ENCODE measurements at places on chromosomes 16 and 17.

GRCh38 chr17:78317794-78318400 is 42.0 kb downstream of the SOCS3 start:
- DNase-seq, result no peak

DNA sequence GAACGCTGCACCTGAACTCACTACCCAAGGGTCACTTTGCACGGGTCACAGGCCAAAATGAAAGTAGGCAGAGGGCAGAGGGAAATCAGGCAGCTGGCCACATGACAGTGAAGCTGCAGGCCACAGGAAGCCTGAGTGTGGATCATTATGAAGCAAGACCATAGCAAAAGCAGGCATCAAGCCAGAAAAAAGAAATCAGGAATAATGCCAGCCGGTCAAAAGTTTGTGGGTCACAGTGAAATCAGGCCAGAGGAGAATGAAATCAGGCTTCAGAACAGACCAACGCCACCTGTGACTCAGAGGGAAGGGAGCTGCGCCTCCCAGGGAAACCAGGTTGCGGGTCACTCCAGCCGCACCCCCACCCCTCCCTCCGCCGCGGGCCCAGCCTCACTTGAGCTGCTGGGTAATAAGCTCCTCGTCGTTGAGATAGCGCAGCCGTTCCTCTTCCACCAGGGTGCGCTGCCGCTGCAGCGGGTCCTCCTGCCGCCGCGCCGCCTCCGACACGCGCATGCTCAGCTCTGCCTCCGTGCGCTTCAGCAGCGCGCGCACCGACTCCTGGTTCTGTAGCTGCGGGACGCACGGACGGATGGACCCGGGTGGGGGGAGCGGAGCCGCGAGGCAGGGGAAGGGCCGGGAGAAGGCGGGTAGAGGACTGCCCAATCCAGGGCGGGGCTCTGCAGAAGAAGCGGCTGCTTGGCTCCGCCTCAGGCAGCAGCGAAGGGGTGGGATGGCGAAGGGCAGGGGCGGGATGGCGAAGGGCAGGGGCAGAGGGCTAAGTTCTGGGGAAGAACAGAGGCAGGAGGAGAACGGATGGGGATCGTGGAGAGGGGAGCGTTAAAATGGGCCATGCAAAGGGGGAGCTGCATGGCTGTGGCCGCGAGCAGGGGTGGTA is 47.7 kb downstream of the SRCIN1 start:
- peak; percentile 79 for DNase-seq

DNA sequence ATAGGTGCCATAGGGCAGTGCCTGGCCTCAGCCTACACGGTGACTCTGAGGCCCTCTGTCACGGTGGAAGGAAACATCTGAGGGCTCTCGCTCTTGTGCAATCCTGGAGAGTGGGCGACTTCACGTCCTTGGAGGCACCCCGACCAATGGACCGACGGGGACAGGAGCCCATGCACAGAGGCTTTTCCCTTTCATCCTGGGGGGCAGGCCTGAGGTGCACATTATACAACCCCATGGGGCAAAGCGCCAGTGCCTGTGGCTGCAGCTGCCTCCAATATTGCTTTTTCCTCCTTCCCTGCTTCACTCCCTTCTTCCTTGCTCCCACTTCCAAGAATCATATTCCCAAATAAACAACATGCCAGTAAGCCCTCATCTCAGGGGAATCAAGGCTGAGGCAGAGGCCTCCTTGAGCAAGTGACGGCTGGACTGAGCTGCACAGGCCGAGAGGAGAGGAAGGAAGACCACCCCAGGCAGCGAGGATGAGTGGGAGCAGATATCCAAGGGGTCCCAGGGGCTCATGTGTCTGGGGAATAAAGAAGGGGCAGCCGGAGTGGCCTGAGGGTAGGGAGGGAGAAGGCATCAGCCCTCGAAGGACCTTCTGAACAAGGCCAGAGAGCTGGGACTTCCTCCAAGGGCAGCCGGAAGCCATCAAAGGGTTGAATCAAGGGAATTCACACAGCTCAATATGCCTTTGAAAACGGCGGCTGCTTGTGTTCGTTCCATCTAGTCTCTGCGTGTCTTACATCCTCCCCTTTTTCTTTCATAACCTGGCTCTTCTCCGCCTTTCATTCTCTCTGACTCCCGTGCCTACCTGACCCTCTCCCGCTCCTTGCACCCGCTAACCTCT is 42.6 kb upstream of the RPL38 start:
- no peak for DNase-seq

GRCh38 chr16:89507834-89508590 is at the start of gene SPG7:
Gene SPG7 (plus strand): TSS chr16:89508403. CDS start chr16:89508418, 15 bp downstream.
- peak; percentile 77 for DNase-seq

- no peak for DNase-seq
Observed at GRCh38 chr17:48333034-48333530, 96.9 kb downstream of the SKAP1 start.

DNA sequence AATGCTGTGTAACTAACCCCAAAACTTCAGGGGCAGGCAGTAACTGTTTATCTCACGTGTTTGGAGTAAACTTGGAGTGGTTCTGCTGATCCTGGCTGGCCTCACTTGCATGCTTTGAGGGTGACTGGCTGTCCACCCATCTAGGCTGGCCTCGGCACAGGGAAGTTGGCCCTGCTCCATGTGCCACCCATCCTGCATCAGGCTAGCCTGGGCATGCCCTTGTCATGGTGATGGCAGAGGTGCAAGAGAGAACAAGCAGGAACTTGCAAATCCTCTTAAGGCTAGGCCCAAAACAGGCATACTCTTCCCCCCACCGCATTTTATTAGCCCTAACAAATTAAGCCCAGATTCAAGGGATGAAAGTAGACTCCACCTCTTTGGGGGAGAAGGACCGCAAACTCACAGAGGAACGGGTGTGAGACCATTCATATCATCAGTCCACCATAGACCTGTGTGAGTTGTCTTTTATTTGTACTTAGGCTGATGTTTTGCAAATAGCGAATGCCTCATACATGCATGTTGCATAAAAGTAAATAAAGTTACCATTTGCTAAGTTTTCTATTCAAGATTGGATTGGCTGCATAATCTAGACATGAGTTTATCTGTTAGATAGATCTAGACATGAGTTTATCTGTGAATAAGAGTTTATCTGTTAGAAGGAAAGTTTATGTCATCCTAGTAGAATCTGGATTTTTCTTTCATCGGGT is 221.0 kb downstream of the CCDC182 start:
- no peak for DNase-seq

DNA sequence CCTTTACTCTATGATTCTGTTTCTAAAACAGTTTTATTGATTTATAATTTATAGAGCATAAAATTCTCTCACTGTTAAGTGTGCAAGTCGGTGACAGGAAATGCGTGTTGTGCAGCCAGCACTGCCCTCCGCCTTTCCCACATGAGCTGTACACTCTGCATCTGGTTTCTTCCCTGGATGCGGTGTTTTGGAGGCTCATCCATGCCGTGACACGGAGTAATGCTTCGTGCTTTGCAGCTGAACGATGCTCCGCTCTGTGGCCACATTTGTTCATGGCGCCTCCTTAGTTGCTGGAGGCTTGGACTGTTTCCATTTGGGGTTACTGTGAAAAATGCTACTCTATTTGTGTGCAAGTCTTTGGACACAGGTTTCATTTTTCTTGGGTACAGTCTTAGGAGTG is 7.2 kb upstream of the IGFALS start:
- no peak for DNase-seq

DNA sequence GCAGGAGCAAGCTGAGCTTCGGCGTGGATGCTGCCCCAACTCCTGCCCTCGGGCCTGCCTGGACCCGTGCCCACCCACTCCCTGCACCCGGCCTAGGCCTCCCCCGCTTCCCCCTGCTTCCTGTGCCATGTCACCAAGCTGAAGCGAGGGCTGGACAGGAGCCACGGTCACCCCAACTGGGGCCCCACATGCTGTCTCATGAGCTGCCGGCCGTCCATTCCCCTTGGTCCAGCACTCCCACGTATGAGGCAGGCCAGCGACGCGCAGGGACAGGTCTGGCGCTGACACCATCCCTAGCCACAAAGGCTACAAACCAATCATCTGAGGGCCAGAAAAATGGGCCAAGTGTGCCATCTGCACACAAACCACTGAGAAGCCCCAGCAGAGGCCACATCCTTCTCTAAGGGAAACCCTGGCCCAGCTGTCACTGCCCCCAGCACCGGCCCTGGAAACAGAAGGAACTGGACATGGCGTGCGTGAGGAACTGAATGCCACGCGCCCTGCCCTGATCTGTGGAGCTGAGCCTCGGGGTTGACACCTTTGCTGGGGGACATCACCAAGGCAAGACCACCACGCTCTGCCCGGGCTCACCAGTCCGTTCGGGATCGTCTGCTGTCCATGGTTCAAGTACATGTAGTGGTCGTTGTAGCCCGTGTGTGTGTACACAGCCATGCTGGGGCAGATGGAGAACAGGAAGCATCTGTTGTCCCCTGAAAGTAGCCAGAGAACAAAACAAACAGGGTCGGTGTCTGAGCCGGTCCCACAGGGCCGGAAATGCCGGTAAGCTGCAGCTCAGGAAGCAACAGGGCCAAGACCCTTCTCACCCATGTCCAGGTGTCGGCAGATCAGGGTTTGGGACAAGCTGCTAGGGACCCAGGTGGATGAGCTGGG is 22.2 kb downstream of the MEAK7 start:
- DNase-seq, result no peak

GRCh38 chr16:79437764-79438751 is 162.5 kb downstream of the MAF start:
- DNase-seq, result no peak

DNA sequence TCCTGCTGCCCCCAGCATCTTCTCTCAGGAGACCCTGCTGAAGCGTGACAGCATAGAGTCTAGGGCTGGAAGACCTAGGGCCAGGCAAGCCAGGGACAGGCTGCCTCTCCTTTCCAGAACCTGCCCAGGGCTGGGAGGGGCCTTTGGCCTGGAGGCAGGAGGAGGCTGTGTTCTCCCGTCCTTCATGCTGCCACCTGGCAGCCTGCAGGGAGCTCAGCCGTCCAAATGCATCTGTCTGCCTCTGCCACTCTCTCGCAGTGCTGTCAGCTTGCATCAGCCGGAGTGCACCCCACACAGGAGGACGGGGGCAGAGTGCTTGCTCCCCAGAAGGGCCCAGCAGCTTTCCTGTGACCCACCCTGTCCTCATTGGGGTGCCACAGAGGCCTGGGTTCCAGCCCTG is 31.3 kb downstream of the ARHGAP23 start:
- DNase-seq, result no peak

DNA sequence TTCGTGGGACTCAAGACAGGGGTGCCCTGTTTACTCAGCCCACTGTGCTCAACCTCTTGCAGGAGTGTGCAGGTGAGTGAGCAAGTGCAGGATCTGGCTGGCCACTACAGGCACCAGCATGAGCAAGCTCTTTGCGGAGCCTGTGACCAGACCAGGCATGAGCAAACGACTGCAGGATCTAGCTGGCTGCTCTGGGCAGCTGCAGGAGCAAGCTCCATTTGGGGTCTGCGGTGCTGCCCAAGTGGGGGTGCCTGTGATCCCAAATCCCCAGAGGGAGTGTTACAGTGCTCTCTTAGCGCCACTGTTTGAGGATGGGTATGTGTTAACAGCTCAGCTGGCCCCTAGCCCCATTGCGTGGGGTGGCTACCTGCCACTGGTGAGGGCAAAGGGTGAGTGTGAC is 2.4 kb downstream of the USP6 start:
- no peak for DNase-seq

GRCh38 chr17:1732833-1733321 is 8.4 kb downstream of the WDR81 start:
- no peak for DNase-seq

DNA sequence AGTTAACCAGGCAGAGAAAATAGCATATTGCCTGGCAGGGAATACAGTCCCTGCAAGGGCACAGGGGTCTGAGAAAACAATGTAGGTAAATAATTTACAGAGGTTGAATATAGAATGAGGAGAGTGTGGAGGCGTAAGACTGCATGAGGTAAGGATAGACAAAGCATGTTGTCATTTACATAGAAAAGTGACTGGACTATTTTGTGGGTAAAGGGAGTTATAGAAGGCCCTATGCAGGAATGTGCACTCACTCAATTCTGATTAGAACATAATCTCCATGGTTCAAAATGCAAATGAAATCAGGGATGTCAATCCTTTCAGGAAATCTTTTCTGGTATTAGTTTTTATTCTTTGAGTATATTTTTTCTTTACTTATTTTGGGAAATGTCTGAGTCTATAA is 285.7 kb upstream of the SALL1 start:
- DNase-seq, result no peak
